ENCODE measurements at places on chromosomes 7 and 10.
A peak's percentile ranks its signal among the peaks of the same experiment; 100 is the strongest.

- DNase-seq: no peak
These were observed 15.9 kb downstream of the TDRD1 start for GRCh38 chr10:114195079-114195478.

DNA sequence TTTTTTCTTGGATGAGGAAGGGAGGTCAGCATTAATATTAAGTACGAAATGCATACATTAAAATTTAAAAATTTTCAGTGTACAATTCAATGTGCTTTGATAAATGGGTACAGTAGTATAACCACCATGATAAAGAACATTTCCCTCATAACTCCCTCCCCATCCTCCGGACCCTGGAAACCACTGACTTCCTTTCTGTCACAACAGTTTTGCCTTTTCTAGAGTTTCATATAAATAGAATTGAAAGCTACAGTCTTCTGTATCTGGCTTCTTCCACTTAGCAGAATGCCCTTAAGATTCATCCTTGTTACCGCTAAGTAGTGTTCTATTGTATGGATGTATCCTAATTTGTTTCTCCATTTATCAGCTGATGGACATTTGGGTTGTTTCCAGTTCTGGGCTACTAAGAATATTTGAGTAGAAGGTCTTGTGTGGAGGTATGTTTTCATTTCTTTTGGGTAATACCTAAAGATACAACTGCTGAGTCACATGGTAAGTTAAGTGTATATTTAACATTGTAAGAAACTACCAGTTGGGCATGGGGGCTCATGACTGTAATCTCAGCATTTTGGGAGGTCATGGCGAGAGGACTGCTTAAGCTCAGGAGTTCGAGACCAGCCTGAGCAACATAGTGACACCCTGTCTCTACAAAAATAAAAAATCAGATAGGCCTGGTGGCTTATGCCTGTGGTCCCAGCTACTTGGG is 30.8 kb downstream of the ABI1 start:
- peak; percentile 9 for DNase-seq

GRCh38 chr10:93947055-93947454 is 46.7 kb upstream of the PLCE1 start:
- DNase-seq: no peak

DNA sequence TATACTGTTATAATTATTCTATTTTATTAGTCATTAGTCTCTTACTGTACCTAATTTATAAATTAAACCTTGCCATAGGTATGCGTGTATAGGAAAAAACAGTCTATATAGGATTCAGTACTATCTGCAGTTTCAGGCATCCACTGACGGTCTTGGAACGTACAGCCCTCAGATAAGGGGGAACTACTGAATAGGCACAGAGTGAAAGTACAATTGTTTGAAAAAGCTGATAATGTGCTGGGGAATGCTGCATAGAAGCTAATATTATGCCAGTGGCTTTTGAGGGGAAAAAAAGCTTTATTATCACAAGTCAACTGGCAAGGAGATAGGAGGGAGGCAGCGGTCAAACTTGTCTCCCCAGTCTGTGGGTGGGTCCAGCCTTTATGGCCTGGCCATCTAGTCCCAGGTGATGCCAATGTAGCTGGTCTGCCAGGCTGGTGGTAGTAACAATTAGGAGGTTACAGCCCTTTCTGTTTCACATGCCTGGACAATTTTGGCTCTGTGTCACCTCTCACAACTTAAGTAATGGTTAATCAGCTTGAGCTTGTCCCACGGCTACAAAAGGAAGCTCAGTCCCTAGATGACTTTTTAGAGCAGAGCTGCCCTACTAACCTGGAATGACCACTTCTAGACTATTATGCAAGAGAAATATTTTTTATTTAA is 8.3 kb upstream of the FMC1 start:
- no peak for DNase-seq

DNA sequence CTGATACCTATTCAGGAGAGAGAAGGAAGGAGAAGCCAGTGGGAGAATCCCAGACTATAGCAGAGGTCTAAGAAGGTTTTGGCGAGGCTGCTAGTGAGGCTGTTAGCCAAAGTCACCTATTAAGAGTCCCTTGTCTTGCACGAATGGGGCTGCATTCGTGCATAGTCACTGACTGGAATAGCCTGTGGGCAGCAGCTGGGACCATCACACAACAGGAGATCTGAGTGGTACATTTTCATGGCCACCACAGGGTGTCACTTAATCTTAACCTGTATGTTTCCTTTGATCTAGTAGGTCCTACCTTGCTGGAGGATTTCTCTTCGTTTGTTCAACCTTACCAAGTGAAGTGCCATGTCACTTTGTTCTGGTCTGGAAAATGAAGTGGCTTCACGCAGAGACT is 319.9 kb downstream of the BMPER start:
- no peak for DNase-seq

DNA sequence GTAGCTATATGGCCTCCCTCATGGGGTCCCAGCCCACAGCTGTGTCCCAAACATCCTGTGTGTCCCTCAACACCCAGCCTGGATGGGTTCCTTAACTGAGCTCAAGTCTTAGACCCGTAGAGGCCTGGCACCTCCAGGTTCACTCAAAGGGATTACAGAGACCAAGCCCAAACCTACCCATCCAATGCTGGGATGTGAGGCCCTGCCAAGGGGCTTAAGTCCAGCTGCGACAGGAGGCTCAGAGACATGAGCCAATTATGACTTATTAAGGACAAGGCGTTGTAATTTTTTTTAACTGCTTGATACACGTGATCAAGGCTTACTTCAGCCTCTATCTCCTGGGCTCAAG is 105.6 kb upstream of the RET start:
- DNase-seq: no peak

DNA sequence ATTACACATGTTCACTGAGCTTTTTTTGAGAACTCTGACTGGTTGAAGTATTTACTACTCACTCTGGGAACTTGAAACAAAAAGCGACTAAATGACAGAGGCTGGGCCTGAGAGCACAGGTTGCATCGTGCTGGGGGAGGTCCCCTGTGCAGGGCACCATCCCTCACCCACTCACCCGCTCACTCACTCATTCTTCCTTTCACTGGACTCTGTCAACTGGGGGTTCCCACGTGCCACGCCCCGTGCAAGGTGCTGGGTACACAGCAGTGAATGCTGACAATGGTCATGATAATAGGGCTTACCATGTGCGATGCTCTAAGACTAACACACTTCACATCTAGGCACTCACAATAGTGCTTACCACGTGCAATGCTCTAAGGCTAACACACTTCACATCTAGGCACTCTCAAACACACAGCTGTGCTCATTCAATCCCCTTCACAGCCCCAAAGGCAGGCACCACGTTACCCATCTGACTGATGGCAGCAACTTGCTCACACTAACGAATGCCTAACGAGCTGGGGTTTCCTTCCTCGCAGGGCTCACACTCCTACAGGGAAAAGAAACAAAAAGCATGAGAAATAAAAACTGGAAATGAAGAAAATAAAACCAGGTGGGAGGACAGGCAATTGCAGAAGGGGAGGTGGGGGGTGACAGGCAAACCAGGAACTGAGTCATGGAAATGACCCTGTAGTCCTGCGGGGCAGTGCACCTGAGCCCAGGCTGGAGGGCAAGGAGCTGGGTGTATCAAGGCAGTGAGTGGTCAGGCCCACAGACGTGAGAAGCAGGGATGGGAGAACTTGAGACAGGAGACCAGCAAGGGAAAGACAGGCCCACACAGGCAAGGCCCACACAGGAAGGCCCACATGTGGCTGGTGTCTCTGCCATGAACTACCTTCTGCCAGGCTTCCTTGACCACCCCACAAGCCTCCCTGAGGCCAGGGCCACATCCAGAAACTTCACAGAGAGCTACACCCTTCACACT is 147.0 kb upstream of the FAM20C start:
- no peak for DNase-seq

DNA sequence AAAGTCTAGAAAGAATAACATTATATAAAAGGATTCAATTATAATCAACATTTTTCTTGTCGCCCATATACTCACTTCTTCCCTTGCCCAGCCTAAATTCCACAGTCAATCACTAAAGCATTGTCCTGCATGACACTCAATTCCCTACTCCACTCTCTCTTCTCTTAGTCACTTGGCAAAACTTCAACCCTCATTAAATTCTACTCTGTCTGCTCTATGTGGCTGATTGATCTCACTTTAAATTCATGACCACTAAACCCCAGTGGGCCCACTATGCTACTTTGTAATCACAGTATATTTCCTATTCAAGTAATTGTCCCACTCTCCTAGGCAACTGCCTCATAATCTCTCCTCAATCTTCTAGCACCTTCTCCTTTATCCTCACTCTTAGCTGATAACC is 54.1 kb downstream of the MTERF1 start:
- DNase-seq: no peak

- no peak for DNase-seq
These were observed 35.8 kb downstream of the PALS2 start for GRCh38 chr7:24609059-24609458.

- no peak for DNase-seq
These were observed 76.0 kb downstream of the GRK5 start for GRCh38 chr10:119283387-119283786.

- no peak for DNase-seq
These were observed 80.0 kb downstream of the EEPD1 start for GRCh38 chr7:36232971-36233550.

GRCh38 chr10:119750391-119751230 is 24.8 kb downstream of the INPP5F start:
- DNase-seq: peak; percentile 38

DNA sequence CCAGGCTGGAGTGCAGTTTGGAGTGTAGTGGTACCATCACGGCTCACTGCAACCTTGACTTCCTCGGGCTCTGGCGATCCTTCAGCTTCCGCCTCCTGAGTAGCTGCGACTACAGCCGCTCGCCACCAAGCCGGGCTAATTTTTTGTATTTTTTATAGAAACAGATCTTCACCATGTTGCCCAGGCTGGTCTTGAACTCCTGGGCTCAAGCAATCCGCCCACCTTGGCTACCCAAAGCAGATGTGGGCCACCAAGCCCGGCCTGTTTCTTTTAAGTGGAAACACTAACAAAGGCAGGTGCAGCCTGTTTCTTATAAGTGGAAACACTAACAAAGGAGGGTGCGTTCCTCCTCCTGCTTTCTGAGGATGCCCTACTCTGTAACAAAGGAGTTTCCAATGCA is 18.2 kb downstream of the PRF1 start:
- DNase-seq: no peak

DNA sequence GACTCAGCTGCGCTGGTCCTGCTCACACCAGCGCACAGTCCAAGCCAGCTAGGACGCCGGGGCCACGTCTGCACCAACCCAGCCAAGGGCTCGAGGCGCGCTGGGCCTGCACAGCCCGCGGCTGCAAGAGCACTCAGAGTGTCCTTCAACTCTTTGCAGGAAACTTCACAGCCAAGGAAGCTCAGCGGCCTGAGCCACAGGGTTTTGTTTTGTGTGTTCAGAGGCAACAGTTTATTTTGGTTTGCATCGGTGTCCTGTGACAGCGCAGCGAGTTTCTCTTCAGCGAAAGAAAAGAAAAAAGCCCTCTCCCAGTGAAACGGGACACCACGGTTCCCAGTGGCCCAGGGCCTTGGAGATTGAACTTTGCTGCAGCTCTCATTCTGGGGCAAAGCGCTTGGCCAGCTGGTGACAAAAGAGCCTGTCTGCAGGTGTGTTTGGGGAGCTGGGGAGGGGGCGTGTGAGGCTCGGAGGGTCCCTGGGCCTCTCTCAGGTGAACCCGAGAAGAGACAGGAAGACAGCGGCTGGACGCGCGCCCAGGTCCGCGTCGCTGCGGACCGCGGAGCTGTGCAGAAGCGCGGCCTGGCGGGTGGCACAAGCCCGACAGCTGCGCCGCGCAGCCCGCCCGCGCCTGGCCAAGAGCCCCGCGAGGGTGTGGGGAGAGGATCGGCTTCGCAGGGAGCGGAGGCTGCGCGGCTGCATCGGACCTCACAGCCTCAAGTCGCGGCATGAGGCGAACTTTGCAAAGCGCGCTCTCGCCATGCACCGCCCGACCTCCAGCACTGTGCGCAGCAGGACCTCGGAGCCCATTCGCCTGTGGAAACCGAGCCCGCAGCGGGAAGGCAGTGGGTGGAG is 922 bp downstream of the CXCL12 start:
- DNase-seq: no peak

GRCh38 chr7:83427884-83428283 is 221.1 kb downstream of the SEMA3E start:
- no peak for DNase-seq

- DNase-seq: no peak
These were observed 362.5 kb downstream of the MAGI2 start for GRCh38 chr7:79091011-79091410.

- DNase-seq: no peak
These were observed 84.0 kb upstream of the TMEM248 start for GRCh38 chr7:66837007-66837406.

DNA sequence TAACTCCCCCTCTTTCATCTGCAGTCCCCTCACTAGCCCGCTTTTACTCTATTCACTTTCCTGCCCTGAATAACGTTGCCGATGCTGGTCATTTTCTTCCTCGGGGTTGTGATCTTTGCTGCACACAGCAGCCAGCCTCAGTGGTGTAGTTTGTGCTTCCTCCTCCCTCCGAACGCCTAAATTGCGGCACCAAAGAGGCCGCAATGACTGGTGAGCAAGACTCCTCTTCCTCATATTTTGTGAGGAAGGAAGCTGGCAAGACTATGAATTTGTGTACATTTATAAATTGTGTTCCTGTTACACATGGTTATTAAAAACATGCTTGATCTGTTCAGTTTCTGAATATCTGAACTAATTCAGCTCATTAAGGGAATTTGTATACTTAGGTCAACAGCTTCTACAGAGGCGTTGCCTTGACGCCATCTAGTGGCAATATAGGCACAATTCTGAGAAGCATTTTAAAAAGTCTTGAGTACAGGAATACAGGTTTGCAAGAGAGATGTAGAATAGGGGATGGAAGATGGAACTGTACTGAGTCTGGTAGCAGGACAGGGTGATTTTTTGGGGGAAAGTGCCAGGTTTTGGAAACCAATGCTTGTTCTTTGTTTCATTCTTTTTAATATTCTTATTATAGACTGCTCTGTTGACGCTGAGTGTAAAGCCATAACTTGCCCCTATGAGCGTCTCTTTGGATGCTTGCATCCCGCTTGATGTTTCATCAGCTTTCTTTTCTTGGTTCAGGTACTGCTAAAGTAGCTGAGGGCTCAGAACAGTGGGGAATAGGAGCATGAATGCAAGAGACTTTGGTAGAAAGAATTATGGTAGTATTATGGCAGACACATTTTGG is 4.1 kb upstream of the TAS2R5 start:
- DNase-seq: peak; percentile 26

GRCh38 chr7:111364413-111364812 is 197.9 kb downstream of the IMMP2L start:
- DNase-seq: no peak

- no peak for DNase-seq
These were observed 24.3 kb downstream of the CSTF2T start for GRCh38 chr10:51675088-51675487.

DNA sequence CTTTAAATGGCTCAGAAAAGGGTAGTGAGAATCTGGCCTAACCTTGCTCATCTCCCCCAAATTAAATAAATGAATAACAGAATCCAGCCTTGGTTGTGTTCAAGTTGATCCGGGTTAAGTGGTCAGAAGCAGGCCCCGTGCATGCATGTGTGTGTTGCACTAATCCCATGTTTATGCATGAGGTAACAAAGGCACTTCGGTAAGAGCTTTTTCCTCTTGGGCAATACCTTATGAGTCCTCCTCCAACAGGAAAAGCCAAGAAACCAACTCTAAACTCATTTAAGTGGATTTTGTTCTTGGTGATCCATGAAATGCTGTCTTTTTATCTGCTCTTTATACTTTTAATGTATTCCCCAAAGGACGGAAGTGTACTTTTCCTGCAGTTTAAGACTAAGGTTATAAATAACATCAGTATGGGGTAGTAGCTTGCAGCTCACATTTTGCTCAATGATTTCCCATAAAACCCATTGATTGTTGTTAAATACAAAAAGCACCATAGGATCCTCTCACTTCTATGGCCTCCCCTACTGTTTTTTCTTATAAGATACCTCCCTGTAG is 104.9 kb upstream of the YAE1 start:
- DNase-seq: no peak
